ENCODE measurements at places on chromosomes 1 and 21.

GRCh38 chr21:31293986-31294385 lies 50.1 kb downstream of the TIAM1 start:
- no peak for DNase-seq

GRCh38 chr1:59070610-59071009 lies 226.3 kb upstream of the FGGY start:
- DNase-seq: no peak

DNA sequence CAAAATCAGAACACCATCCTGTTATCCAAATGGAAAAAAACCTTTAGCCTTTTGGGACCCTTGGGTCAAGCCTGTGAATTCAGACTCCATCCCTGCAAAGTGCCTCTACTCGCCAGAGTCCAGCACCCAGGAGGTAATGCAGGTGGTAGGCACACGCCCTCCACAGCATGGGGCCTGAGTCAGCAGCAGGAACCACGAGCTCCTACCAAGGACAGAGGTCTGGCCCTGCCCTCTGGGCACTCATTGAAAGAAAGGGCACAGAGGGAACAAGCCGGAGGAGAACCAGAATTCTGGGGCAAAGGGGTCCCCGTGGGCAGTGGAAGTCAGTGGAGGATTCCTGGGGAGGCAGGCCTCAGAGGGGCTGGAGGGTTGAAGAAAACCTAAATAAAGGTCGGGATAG lies 438.1 kb downstream of the NPHP4 start:
- no peak for DNase-seq

DNA sequence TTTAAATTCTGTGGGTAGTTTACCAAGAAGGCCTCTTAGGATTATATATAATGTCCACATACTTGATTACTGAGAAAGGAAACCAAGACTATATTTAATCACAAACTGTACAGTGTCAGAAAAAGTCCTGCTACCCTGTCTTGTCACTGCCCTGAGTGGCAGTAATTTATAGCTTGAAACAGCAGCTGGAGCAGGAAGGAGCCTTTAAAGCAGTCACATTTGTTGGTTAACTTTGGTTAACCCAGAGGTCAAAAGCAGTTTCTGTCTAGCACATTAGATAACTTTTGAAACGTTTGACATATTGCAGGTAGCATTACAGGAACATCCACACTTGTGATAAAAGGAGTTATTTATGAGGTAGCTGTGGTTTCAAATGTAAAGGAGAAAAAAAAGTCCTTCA lies 161.7 kb downstream of the ROR1 start:
- DNase-seq: no peak

- no peak for DNase-seq
These were observed 27.7 kb downstream of the UCHL5 start for GRCh38 chr1:193031431-193031830.

DNA sequence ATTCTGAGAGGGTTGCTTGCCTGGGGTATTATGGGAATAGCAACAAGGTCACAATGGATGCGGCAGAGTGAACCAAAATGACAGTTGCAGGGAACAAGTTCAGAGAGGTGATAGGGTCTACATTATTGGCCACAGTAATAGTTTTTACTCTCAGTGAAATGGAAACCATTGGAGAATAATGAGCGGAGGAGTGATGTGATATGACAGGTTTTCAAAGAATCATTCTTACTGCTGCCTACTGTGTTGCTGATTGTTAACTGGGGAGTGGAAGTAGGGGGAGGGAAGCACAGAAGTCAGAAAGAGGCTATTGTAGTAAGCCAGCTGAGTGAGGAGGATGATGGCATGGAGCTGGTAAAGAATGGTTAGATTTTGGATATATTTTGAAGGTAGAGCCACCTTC lies 195.2 kb upstream of the HOOK1 start:
- DNase-seq: no peak

DNA sequence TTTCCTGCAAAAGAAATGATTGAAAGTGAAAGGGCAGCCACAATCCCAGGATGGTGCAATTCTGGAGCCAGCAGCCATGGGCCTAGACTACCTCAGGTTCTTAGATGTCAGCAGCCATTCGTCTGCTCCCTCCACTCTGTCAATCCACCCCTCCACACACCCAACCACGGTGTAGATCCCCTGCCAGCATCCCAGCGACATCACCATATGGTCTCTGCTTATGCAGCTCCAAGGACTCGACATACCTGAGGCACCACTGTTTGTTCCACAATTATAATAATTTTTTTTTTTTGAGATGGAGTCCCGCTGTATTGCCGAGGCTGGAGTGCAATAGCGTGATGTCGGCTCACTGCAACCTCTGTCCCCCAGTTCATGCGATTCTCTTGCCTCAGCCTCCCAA lies 6.5 kb downstream of the SYNC start:
- no peak for DNase-seq

DNA sequence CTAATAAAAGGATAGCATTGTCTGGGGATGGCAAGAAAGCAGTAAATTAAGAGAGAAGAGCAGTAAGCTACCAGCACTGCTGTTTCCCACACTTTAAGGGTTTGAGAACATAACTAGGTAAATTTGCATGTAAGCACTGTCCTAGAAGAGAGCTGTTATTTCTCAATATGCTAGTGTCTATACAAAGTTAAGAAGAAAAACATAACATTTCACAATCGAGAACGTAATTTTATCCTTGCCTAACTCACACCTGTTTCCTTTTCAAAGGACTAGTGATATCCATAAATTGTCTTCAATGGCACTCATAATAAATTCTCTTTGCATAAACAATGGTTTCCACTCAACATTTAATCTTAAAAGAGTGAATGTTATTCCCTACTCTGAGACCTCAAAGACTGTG lies 576.0 kb downstream of the PTBP2 start:
- DNase-seq: no peak

DNA sequence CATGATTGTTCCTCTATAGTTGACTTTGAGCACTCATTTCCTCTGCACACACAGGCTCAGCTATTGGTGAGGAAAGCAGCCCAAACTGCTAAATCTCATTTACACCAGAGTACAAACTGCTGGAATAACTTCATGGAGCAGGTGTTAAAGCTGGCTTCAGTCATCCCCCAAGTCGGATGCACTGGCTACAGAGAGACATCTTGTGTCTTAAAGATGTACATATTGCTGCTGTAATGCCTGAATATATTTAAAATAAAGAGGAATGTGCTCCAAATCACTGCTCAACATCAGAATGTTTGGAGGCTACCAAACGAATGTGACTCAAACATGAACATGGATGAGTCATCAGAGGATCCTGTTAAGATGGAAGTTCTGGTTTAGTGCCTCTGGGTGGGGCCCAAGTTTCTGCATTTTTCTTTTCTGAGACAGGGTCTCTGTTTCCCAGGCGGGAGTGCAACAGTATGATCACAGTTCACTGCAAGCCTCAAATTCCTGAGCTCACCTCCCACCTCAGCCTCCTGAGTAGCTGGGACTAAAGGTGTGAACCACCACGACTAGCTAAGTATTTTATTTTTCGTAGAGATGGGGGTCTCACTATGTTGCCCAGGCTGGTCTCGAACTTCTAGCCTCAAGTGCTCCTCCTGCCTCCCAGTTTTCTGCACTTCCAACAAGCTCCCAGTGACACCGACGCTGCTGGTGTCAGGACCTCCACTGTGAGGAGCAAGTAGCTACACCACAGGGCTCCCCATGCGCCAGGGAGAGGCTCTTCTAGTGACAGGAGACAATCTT lies 79.0 kb upstream of the KRTAP19-8 start:
- DNase-seq: no peak

DNA sequence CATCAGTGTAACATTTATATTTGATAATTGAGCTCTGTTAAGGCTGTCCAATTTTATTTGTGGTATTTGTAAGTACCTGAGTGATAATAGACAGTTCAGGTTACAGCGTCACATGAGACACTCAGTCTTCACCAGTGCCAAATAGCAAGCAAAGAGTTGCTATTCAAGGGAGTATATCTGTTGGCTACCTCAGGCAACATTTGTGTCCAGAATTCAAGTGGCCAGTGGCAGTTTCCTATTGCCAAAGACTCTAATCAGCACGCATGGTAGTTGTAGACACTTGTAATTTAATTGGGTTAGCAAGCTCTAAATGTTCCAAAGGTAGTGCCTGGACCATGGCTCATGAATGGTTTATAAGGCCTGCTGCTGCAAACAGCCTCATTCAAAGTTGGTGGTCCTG lies 1524.3 kb upstream of the B3GALT2 start:
- DNase-seq: no peak

- DNase-seq: no peak
These were observed 603 bp upstream of the DHRS3 start for GRCh38 chr1:12618661-12618964.

DNA sequence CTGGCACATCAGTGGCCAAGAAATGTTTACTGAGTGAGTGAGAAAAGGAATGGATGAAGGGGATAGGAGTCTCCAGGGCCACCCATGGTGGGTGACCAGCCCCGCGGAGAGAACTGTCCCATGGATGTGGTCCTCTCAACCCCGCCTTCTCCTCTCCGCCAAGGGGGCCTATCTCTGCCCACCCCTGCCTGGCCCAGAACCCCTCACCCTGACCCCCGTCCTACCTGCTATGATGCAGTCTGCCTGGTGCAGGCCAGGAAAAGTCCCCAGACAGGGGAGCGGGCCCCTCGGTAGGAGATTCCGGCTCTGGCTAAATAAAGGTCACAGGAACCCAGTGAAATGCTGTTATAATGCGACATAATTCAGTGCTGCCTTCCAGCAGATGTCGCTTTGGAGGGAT lies 107.6 kb downstream of the PTPRU start:
- no peak for DNase-seq

GRCh38 chr1:178344513-178345091 lies 152.2 kb downstream of the CLEC20A start:
- no peak for DNase-seq

DNA sequence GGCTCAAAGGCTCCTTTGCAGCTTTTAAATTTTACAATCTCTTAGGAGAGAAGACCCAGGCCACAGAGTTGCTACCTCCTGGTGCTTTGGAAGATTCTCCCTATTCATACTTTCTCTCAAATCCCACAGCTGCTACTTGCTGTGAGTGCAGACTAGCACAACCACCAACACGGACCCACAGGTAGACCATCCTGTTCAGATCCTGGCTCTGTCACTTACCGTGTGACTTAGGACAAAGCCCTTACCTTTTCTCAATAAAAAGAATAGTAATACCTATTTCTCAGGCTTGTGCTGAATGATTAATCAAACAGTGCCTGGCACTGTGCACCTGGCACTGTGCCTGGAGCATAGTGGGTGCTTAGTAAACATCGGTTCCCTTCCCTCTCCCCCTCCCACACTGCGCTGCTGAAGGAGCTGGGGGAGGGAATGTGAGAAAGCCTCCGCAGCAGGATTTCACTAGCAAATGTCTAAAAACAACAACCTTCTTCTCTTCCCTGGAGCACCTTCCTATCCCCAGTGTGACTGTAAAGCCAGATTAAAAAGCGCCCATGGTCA lies 81.7 kb downstream of the PGM1 start:
- DNase-seq: no peak

DNA sequence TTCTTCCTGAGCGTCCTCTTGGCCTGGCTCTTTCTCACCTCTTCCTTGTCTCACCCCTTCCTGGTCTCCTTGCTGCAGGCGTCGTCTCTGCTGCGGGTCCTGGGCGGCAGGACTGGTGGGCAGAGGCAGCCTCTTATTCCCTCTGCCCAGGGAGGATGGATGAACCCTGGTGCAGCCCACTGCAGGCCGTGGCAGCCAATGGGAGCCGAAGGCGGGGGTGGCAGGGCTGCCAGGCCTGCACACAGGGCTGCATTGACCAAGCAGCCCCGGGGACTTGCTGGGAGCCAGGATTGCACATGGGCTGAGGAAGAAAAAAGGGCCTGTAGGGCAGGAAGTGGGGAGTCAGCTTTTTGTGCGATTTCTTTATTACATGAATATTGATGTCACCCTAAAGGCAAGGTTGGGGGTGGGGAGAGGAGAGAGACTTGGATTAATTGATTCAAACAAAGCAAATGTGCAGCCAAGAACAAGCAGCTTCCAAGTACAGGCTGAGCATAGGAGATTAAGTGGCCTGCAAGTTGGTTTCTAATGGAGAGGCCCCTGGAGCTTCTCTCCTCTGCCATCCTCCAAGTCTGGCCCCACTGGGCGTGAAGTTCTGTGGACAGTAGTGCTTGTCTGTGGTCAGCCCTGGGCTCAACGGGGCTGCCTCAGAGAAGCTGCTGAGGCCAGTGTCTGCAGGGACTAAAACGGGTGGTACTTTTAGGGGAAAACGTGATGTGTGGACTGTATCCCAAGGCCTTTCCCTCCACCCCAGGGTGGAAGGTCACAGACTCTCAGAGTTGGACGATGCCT lies at the start of gene S100B:
TSS of gene S100B (minus strand) at position 108 of the 792 bp plus-strand sequence. CDS start 2,667 bp downstream, outside the sequence.
- no peak for DNase-seq

DNA sequence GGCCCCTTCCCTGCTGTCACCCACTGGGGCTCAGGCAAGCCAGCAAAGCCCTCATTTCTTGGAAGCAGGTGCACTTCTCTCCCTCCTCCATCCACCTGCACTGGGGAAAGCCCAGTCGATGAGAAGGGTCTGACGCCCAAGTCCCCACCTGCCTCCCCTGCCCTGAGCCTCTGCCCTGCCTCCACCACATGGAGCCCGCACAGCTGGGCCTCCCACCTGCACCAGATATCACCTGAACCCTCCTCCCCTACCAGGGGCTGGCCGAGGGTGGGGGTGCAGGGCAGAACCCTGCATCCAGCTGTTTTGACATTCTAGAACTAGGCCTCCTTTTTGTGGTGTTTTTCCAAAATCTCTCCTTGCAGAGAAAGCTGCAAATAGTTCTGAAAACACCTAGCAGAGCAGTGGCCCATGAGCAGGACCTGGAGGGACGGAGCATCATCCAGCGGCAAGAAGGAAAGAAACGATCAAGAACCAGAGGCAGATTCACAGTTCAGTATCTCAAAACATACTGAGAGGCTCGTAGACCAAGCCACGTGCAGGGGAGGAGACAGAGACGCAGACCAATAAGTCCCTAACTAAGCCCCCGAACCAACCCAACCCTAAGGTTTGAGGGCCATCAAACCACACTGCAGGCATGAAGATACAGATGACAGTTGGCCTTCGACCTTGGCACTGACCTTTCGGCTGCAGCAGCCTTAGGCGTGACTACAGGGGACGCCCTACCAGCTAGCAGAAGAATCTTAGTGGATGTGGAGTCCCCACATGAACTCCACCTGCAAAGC lies 16.7 kb downstream of the CHD5 start:
- DNase-seq: no peak

- DNase-seq: no peak
These were observed 128.9 kb downstream of the GRIK1 start for GRCh38 chr21:29810871-29811270.

GRCh38 chr1:221025956-221026355 lies 146.7 kb downstream of the HLX start:
- DNase-seq: no peak

- no peak for DNase-seq
These were observed 145.2 kb upstream of the ETS2 start for GRCh38 chr21:38660333-38661196.

DNA sequence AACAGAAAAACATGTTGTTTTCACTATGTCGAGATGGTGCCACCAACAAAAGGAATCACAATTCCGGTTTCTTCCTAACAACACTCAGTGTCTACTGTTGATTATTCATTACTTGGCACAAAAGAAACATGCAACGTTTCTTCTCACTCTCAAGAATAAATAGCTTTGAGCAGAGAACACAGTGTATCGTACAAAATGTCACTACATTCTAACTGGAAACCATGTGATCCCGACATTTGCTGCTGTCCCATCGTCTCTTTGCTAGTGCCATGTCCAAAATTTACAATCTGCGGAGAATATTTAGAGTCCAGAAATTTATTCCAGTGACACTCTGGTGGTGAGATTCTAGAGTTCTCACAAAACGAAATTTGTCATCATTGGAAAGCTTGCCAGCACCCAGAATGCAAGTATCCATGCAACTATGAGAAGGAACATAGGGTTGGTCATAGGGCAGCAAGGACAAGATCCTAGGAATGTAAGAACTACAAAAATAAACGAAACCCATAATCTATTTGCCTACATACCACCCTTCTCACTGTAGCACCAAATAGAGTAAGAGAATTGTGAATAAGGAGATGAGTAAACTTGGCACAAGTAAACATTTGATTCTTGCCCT lies 505.1 kb downstream of the LTN1 start:
- no peak for DNase-seq
